Cerebellar cortex (tissue), 1 donor: ENCODE measurements at places on chromosomes 1 and 21.

DNA sequence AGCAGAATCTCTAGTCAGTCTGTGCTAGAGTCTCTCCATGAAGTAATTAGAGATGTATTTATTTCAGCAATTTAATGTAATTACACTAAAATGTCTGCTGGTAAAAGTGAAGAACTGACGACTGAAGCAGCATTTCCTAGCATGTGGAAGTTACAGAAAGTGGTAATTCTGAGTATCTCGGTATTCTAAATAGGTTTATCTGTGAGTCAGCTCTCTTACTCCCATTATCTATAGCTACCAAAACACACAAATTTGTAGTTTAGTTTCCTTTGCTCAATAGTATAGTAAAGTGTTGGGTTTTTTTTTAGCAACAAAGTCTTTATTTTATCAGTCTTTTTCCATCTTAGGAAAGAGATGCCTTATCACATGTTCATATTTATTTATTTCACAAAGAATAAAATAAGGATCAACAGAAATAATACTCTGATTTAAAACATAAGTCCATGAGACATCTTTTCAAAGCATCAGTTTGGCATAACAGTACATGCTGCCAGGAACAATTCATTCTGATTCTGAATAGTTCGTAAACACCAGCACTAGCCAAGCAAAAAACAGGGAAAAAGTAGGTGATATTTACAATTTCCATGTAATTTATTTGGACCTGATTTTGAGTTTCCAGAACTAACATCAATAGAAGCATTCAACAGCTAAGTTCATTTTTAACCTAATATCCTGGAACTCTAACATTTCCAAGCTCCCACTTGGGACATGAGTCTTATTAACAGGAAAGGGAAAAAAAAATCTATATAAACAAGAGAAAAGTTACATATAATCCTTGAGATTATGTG lies 76.3 kb downstream of the KCNT2 start:
- no peak for DNase-seq

DNA sequence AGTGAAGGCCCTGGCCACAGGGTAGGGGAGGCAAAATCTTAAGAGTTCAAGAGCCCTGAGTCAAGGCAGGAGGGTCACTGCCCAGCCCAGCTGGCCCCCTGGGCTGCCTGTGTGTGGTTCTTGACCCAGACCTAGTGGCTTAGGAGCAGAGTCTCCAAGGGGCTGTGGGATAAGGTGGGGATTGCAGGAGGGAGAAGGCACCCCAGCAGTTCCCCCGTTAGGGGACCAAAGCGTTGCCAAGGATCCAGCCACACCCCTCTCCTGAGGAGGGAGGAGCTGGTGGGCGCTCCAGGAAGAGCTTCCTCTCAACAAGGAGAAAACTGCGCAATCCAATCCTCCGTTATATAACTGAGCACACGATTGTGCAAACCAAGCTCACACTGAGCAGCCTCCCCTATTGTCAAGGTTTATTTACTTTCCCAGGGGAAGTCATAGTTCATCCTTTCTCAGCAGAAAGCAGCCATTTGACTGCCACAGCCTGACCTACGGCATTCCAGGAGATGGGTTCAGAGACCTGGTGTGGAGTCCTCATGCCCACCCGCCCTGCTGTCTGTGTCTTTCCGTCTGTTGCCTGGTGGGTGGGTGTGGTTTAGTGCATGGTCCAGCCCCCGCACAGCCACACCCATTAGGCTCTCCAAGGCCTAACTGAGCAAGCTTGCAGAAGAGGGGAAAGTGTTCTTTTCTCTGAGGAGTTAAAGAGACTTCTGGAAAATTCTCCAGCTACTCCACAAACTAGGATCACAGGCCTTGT lies 3.5 kb downstream of the EPHX1 start:
- peak; percentile 16 for DNase-seq

- no peak for DNase-seq
Observed at GRCh38 chr1:20059847-20060246, 10.1 kb upstream of the PLA2G5 start.

DNA sequence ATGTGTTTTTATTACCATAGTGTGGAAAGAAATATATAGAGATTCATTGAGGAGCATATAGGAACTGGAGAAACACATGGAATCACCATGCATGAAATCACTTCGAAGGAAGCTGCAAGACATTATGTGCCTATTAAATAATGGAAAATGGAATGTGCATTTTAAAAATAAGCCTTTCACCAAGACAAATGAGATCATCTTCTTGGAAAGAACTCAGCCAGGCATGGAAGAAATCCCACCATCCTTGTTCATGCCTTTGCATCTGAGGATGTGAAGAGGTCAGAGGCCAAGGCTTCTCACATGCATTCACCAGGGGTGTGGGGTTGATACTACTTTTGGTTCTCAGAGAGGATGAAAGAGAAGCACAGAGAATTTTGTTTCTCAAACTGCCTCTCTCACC lies 50.0 kb downstream of the C1orf198 start:
- DNase-seq: no peak

DNA sequence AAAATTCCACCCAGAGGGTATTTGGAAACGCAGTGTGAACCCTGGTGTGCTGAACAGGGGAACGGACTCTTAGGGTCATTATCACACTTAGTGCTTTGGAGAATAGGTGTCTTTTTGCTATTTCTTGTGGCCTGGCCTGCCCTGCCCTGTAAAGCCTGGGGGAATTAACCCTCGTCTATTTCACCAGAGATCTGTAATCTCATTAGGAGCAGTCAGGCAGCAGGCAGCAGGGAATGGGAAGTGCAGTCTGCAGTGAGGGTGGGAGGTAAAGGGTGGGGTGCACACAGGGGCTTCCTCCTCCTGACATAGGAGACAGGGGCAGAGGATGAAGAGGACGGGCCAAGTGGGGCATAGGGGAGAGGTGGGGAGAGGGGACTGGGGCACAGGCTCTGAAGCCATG lies 1.1 kb upstream of the SLC1A7 start:
- DNase-seq: no peak

- no peak for DNase-seq
Observed at GRCh38 chr1:54934869-54935268, 45.6 kb upstream of the TMEM61 start.

DNA sequence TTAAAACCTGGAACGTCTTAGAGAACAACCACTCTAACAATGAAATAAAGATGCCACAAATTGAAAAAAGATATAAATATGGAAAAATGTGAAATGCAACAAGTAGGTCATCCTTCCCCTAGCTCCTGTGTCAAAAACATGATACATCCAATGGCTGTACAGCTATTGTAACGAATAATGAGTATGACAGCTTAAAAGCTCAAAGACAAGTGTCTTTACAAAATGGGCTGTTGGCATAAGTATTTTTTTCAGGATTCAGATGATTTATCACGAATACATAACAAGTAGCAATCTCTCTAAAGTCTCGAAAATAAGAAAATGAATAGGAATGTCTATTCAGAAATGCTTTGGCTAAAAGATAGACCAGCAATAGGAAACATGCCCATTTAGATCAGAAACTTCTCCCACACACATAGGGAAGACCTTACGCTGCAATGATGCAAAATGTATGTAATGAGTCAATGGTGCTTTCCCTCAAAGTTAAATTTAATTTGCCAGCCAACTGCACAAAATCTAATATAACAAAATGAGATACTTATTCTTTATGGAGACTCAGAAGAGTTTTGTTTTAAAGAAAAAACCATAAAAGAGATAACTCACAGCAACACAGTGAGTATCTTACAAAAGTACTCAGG lies 8.3 kb downstream of the TGFBR3 start:
- no peak for DNase-seq

GRCh38 chr1:155184835-155185782 lies 11.5 kb downstream of the TRIM46 start:
- DNase-seq: no peak

DNA sequence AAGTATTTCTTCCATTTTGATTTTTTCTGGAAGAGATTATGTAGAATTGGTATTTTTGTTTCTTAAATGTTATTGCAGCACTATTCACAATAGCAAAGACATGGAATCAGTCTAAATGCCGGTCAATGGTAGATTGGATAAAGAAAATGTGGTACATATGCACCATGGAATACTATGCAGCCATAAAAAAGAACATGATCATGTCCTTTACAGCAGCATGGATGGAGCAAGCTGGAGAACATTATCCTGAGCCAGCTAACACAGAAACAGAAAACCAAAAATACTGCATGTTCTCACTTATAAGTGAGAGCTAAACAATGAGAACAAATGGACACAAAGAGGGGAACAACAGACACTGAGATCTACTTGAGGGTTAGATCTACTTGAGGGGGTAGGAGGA lies 5.4 kb downstream of the FGGY start:
- DNase-seq: no peak

DNA sequence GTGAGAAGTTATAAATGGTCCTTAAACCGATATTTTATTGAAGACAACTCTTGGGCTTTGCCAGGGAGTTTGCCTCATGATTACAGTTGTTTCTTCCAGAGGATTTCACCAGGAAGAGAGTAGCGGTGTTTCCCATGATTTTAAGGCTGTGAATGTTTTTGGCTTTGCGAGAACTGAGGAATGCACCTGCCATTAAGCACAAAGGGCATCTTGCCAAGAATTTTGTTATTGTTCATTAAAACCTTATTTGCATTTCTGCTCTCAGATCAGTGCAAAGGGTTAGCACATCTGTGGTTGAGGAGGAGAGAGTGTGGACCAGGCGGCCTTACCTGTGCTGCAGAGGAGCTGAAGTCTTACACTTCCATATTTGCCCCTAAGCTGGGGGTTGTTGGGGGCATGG lies 13.8 kb downstream of the CNIH3 start:
- no peak for DNase-seq

GRCh38 chr21:44503901-44504399 lies 36.0 kb downstream of the KRTAP10-1 start:
- DNase-seq: no peak

DNA sequence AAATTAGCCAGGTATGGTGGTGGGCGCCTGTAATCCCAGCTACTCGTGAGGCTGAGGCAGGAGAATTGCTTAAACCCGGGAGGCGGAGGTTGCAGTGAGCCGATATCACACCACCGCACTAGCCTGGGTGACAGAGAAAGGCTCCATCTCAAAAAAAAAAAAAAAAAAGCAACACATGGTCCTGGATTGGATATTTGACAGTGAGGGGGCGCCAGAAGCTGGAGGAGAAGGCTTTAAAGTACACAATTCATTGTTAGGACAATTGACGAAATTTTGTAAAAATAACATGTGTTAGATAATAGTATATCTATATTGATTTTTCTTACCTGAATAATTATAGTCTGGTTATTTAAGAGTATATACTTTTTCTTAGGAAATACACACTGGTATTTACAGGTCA lies 50.2 kb upstream of the USP25 start:
- no peak for DNase-seq

DNA sequence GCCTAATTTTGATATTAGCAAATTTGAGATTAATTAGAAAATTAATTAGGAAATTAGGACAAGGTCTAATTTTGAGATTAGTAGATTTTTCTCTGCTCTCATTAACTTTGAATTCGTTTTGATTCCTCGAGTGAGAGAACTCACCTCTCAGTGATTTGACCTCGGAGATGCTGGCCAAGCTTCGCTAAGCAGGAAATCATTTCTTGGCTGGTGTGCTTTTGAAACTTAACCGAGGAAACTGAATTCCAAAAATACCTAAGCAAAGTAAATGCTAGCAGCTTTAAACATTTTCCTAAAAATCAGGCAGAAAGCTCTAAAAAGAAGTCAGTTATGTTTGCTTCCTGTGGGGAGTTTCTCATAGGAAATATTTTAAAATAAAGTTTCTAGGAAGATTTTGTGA lies 34.9 kb downstream of the CDC14A start:
- no peak for DNase-seq

- peak; percentile 76 for DNase-seq
Observed at GRCh38 chr21:42012344-42012743, 2.2 kb upstream of the ZBTB21 start.

- no peak for DNase-seq
Observed at GRCh38 chr1:63843884-63844283, 70.1 kb downstream of the ROR1 start.

GRCh38 chr21:44977616-44978340 lies 37.9 kb downstream of the SLX9 start:
- DNase-seq: no peak

- no peak for DNase-seq
Observed at GRCh38 chr1:67874501-67875111, 41.3 kb upstream of the GNG12 start.

DNA sequence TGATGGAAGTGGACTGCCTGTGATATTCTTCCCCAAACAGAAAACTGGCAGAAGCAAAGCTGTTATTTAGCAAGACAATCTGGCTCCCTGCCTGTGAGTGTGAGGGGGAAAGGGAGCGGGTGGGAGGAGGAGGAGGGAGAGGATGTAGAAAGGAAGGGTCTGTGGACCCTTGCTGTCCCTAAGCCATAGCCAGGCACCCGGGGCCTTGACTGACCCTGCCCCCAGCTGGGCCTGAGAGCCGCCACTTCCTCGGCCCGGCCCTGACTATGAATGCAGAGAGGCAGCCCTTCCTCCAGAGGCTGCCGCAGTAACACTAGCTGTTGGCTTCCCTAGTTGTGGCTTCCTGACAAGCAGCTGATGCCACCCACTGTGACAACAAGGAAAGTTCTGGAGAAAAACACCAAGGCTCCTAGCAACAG lies 13.9 kb downstream of the PLA2G2F start:
- peak; percentile 16 for DNase-seq

GRCh38 chr21:26554365-26554764 lies 18.7 kb downstream of the CYYR1 start:
- no peak for DNase-seq

DNA sequence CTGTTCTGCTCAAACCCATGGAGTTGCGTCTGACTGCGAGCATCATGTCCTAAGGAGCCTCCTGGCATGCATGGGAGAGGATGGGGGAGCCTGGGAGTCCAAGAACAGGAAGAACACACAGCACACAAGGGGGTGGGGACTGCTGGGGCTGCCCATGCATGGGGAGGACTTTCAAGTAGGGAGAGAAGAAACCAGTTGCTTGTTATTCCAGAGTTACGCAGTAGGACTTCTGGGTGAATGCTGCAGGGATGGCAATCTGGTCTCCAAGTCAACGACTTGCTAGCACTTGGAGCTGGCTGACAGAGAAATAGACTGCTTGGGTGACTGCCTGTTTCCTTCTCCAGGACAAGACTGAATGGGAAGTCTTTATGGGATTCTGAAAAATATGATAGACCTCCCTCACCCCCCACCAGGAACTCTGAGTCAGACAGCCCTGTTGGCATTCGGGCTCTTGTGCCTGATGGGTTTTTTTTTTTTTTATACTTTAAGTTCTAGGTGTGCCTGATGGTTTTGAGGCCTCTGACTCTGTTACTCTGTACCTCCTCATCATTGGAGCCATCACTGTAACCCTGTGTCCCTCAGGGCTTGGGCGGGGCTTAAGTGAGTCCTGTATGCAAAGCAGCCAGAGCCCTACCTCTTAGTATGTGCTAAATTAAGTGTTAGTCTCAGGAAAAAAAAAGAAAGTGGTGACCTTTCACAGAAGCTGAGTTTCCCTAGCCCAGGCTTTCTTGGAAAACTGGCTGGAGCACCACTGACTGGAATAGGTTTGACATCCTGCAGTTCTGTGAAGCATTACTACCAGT lies 30.3 kb downstream of the MAP3K21 start:
- DNase-seq: peak; percentile 15

DNA sequence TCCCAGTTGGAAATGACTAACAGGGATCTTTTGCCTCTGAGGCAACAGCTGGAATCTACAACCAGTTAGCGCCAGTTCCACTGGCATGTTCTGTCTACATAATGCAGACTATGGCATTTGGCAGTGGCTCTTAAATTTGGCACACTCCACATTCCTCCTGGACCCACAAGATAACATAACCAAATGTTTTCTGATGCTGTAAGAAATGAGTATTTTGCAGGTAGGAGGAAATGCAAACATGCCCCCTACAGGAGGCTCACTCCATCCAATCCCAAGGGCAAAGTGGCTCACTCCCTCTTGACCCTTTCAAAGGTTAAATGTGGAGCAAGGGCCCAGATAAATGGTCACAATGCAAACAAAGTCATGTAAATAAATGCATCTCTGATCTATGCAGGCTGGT lies 129.2 kb upstream of the PROX1 start:
- peak; percentile 33 for DNase-seq

- DNase-seq: peak; percentile 7
Observed at GRCh38 chr1:62989497-62989896, 205.6 kb downstream of the ATG4C start.
